ENCODE measurements at places on chromosomes 5 and 9. TPM values are rescaled to one million over a fixed set of nuclear protein-coding genes. Genes with fewer than 3 reads are reported as not detected.

- peak; percentile 54 for DNase-seq
These were observed 4.8 kb downstream of the CCL19 start for GRCh38 chr9:34686231-34686630.

- no peak for DNase-seq
These were observed 98.0 kb downstream of the TRIO start for GRCh38 chr5:14241141-14241540.

DNA sequence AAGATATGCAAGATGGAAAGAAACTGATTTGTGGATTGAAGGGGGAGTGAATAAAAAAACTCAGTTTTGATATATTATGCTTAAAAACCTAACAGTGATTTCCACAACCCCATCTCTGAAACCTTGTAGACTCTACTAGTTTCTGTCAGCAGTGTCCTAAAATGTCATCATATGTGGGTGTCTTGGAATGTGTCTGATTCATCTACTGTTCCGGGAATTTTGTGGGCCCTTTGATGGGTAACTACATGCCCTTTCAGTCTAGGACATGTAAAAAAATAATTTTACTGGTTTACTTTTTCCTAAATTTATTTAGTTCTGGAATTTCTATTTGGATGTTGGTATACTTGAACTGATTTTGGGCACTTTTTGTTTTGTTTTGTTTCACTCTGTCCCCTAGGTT lies 118.9 kb upstream of the NMUR2 start:
- no peak for DNase-seq

GRCh38 chr5:33328818-33329217 lies 111.9 kb upstream of the TARS1 start:
- no peak for DNase-seq

Gene CCDC183
- 0.45 TPM for total RNA-seq

Gene GADD45G
- total RNA-seq = 4.7 TPM

Data from aorta (tissue), 5 donors.